ENCODE measurements at places on chromosomes 4 and X. TPM values are rescaled to one million over a fixed set of nuclear protein-coding genes. Genes with fewer than 3 reads are reported as not detected.

Gene LUZP4
- polyA plus RNA-seq = not detected

Gene SATL1
- polyA plus RNA-seq = 0.57 TPM

Gene S100G
- not detected for polyA plus RNA-seq

Gene IRAK1
- 54.3 TPM for polyA plus RNA-seq

GRCh38 chr4:4542774-4543485, 1.1 kb upstream of the STX18 start:
- no peak for DNase-seq

DNA sequence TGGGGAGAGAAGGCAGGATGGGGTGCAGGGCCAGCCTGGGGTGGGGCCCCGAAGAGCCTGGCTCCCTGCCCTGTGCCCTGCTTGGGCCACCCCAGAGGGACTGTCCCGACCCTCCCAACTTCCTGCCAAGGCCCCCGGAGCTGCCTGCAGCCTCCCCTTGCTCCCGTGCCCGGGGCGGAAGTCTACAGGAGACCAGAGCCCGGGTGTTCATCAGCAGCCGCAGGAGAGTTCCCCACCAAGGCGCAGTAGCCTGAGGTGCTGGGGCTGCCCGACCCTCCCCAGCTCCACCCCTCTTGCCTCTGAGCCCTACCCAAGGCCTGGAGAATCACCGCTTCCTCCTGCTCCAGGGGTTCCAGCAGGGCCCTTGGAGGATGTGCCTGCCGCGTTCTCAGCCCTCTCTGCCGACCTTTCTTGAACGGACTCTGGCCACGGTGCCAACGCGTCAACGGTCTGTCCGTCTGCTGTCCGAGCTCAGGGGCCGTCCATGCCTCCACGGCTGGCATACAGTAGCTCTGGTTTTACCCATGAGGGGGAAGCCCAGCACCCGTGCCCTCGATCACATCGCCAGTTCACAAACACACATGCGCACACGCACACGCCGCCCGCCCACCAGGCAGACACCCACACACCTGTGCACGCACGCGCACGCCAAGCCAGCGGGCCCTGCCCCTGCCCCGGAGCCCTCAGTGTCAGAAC, 36.0 kb upstream of the SPON2 start:
- DNase-seq = no peak

DNA sequence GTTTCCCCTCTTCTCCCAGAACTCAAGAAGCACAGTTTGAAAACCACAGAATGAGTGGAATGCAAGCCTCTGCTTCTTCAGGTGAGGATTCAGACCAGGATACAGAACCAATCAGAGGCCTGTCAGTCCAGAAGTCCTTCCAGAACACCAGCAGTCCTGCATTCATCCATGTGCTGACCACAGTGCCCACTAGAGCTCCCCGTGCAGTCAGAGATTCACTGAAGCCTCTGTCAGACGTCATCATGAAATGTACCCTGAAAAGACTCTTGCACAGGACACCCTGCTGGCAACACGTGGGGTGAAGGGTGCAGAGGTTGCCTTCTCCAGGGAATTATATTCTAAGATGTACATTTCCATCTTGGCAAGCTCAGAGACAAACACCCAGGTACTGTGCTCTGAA, 75.9 kb upstream of the LSM6 start:
- no peak for DNase-seq

DNA sequence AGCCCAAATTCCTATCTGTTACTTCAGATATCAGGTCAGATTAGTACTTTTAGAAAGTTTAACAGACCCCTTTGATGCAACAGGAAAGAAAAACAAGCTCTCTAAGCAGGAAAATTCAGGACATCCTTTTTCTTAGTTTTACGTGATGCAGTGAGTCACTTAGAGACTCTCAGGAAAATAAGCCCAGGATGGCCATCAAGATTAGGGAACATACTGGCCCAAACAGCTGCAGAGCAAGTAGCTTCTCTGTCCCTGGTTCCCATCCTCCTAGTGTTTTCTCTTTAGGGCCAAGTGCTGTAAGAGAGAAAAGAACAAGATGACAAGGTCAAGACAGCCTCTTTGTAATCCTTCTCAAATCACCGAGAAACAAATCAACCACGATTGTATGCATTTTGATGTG, 219.1 kb downstream of the ZNF674 start:
- no peak for DNase-seq

- no peak for DNase-seq
These were observed 203.1 kb downstream of the SLC7A11 start for GRCh38 chr4:138039010-138039409.

DNA sequence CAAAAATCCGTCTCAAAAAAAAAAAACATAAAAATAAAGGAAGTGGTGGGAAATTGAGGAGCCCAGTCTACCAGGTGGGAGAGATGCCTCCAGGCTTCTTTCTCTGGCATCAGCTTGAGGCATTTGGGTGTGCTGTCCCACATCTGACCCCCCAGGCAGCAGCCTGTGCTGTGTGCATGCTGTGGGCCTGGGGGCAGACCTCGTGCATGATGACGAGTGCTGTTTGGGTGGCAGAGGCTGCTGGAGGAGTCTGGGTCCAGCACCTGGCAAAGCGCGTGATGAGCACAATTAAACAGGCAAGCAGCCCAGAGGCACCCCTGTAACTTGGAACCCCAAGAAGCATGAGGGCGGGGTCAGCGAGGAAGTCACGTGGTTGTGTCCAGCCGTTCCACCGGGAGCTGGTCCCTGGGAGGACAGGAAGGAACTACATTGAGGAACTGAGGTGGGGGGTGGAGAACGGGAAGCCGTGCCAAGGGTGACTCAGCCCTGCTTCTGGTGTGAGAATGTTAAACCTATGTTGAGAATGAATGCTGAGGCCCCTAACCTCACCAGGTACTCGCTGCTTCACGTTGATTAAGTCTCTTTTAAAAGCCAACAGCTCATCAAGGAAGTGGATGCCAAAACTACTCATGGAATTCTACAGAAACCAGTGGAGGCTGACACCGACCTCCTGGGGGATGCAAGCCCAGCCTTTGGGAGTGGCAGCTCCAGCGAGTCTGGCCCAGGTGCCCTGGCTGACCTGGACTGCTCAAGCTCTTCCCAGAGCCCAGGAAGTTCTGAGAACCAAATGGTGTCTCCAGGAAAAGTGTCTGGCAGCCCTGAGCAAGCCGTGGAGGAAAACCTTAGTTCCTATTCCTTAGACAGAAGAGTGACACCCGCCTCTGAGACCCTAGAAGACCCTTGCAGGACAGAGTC, 6.1 kb downstream of the TACC3 start:
- no peak for DNase-seq

DNA sequence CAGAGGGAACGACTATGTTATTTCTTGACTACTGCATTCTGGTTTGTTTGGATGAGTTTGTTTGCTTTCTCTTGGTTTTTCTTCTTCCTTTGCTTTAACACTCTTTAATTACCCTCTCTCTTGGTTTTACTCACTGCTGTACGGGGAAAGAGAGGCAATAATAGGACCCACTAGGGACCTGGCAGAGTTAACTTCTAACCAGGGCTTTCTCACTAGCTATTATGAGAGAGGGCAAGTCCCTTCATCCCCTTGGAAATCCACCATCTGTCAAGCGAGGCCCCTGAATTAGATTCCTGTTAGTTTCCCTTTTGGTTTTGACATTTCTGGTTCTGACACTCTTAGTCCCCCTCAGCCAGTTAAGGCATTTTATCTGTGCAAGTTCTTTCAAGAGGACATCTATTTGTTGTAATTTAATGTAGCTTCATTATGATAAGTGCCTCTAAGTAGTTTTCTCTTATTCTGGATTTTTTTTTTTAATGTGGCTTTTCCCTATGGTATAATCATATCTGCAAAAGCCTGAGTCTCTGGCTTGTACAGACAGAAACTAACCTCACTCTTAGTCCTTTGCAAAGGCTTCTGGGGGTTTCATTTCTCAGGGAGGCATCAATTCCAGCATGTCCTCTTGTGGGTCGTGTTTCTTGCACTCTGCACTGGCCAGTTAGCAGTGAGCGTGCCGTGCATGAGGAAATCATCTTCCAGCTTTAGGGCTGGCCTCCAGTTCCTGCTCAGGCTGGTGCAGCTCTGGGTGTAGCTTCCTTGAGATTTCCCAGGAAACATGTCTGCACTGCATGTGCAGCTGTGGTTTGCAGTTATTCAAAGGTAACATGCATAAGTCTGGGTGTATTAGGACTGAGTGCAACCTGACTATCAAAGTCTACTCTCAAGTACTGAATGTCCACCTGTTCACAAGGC, 221.3 kb downstream of the STIM2 start:
- no peak for DNase-seq

DNA sequence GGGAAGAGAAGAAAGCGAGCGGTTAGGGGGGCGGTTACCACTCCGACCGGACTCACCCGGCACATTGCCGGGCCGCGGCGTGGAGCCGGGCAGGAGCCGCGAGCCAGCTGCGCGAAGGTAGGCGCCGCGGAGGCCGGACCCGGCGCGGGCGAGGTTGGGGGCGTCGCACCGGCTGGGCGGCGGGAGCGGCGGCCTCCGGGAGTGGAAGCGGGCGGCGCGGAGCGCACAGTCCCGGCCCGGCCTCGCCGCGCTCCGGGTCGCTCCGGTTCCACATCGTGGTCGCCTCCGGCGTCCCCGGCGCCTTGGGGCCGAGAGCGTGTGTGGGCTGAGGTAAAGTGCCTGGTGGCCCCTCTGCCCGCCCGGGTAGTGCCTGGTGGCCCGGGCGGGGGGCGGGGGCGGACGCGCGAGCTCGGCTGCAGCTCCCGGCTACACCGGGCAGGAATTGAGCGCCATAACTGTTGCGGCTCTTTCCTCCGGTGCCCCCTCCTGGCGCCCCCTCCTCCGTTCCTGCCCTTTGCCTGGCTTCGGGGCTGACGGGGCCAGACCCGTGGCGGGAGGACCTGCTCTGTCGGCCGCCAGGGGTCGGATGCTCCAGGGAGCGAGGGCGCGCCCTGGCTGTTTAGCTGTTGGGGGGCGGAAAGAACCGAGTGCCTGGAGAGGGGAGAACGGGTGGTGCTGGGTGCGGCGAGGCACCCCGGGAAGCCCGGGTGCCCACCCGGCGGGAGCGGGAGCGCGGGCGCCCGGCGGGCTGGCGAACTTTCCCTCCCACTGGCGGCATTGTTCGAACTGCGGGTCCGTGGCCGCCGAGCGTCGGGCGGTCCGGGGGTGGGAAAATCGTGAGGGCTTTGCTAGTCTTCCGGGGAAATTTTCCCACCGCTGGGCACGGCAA, 626 bp downstream of the JADE3 start:
- DNase-seq = no peak
